NCI-H1092 (cell line): ENCODE measurements at places on chromosomes 5 and 9.

DNA sequence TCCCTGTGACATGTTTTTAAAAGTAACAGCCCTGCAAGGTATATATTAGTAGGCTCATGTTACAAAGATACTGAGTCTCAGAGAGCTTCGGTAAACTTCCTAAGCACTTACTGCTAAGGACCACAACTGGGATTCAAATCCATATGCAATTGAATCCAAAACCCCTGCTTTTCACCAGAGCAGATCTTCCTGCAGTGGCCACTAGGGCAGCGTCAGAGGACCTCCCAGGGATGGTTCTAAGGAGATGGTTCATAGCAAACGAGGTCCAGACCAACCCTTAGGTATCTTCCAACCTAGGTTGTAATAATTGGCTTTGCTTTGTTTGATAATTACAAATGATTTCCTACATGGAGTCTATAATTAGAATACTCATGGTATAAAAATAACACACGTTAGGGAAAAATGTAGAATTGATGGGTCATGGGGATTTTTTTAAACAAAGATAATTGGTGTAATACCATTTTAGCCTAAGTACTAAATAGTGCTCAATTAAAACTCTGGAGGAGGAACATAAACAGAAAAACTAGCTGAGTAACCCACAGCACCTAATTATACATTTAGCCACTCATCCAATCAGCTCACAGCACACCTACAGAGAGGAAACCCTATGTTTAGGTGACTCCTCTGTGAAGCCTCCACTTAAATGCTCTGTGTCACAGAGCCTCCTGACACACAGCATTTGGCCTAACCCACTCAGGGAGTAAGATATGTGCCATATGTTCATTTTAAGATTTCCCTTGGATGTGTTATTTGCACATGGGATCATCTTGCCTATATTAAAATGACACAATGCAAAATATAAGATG, 10.0 kb upstream of the CAST start:
- DNase-seq, result no peak

DNA sequence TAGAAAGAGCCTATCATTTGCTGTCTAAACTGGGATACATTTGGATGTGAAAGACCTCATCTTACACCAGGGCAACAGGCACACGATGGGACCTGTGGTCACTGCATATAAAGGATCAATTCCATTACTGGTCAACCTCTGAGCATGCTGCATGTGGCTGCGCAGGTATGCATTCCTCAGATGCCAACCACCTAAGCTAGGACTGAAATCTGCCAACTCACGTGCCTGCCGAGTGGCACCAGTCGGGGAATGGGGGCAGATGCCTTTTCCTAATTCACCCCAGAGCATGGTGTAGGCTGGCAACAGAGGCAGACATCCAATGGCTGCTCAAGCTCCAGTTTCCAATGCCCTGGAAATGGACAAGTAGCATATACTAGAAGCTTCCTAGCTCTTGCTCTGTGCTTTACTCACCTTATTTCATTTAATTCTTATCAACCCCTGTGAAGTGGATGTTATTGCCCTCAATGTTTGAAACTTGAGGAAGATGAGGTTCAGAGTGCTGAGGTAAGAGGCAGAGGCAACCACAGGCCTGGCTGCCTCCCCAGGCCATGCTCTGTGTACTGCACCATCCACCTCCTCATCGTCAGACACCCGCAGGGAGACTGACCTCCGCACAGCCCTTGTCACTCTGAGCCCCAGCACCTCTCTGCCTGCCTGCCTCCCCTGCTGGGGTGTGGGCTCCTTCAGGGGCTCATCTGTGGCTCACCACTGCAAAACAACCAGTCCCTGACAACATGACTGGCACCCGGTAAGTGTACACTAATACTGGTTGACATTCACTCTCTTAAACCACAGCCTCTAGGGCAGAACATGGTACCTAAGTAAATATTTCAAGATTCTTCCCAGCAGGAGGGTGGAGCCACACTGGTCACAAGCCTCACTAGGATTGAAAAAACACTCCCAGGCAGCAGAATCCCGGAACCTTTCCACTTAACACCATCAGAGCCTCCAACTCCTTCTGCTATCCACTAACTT, 228.5 kb downstream of the CRB2 start:
- DNase-seq, result no peak

DNA sequence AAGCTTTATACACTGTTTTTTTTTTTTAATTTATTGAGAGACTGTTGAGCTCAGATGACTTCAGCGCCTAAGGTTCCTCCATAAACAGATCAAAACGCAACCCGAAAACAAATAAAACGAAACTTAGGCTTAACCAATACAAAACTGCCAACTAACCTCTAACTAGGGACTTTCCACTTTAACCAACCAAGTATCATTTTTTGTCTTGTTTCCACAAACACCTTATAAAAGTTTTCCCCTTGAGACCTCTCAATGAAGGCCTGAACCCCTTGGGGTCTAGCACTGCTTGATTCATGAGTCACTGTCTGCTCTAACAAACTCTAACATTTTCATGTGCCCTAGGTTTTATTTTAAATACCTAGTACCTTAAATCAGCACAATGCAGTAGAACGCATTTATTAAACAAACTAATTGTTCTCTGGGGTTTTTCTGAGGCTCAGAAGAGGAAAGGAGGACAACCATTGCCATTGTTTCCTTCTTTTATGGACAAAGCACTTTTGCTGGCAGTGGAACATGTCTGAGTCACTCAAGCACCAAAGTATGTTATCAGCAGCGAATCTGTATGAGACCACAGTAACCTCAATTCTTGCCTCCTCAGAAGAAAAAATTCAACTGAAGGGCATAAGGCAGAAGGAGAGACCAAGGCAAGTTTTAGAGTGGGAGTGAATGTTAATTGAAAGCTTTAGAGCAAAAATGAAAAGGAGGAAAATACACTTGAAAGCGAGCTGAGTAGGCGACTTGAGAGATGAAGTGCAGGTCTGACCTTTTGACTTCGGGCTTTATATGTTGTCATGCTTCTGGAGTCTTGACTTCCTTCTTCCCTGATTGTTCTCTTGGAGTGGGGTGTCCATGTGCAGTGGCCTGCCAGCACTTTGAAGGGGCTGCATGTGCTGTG, 97.7 kb upstream of the HCN1 start:
- DNase-seq, result no peak

DNA sequence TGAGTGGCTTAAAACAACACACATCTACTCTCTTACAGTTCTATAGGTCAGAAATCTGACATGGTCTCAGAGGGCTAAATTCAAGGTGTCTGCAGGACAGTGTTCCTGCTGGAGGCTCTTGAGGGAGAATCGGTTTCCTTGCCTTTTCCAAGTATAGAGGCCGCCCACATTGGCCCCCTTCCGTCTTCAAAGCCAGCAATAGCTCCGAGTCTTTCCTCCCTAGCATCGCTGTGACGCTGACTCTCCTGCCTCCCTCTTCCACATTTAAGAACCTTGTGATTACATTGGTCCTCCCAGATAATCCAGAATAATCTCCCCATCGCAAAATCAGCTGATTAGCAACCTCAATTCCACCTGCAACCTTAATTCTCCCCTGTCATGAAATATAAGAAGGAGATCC, 81.3 kb upstream of the IER5L start:
- no peak for DNase-seq

GRCh38 chr9:131677444-131678180, 62.3 kb downstream of the RAPGEF1 start:
- no peak for DNase-seq

DNA sequence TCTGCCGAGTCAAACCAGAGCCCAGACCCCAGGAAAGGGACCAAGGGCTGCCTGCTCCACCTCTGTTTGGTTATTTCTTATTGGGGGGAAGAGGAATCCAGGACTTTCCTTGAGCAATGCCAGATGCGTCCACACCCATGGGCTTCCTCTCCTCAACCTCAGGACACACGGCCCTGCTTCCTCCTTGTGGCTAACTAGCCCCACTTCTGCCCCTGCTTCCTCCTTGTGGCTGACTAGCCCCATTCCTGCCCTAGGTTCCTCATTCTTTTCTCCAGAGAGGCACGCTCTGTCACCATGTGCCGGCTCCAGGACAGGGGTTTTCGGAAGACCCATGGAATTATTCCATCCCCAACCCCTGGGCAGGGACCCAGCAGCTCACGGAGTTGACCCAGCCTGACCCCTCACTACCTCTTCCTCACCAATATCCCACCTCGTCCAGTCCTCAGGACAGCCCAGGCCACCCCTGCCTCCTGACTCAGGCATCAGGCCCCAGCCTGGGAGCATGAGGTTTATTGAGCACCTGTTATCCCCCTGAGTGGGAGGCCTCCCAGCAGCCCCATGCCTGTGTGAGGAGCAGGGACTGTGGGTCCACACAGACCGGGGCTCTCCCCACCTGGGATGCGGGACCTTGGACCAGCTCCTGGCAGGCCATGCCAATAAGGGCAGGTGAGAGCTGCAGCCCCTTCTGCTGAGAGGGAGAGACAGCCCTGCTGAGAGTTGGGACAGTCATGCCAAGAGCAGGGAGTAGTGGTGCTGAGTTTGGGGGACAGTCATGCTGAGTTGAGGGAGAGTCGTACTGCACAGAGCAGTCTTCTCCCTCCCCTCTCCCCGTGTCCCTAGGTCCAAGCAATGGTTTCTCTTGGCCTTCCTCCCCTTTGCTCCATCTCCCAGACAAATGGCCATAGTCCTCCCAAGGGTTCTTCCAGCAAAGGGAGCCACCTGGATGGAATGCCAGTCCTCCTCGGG, 11.8 kb upstream of the FCN1 start:
- DNase-seq, result no peak

GRCh38 chr9:89604729-89605464, at the start of gene GADD45G:
TSS of gene GADD45G (plus strand) at chr9:89605012. CDS start at chr9:89605122, 110 bp downstream.
- peak; percentile 95 for DNase-seq

- no peak for DNase-seq
Observed at GRCh38 chr5:141507387-141508091, 18.7 kb downstream of the PCDHGC5 start.

DNA sequence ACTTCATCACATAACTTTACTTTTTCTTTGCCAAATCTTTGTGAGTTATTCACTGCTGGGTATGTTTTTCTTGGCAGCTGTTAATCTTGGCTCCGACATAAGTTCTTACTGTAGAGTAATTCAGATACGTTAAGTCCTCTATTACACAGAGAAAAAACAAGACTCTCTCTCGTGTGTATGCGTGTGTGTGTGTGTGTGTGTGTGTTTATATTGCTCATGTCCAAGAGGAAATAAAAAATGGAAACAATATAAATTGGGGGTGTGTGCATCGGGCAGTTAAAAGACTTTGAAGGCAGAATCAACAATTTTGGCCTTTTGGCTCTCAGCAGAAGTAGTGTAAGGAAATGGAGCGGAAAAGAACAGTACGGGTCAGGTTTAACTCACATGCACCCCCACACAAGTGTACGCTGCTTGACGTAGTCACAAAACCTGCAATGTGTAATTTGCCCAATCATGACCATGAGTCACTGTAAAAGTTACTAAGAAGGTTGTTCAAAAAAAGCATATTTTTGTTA, 67.2 kb upstream of the IFNE start:
- DNase-seq, result no peak

GRCh38 chr9:83379045-83379444, 159.2 kb downstream of the FRMD3 start:
- peak; percentile 12 for DNase-seq

GRCh38 chr5:159833088-159833487, 83.2 kb upstream of the ADRA1B start:
- DNase-seq, result no peak

DNA sequence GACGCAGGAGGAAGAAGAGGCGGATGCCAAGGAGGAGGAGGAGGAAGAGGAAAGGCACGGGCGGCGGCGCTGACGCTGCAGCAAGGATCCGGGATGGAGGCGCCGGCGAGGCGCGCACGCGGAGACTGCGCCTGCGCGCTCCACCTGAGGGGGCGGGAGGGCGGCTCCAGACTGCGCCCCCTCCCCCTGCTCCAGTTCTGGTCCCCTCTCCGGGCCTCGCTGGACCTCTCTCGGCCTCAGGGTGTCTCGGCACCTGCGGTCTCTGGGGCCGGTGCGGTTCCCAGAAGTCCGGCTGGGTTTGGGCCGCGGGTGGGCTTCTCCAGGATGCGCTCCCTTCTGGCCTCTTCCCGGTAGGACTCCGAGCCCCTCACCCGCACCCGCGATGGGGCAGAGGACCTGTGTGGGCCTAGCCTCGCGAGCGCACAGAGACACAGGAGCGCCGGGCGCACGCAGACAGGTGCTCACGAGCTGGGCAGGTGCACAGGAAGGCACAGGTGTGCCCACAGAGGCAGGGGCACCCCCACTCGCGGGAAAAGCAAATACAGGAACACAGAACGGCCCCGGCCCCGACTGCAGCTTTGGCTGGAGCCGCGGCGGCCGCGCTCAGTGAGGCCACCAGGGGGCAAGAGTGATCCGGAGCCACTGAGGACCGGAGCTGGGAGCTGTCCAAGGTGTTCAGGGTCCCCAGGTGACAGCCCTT, at the start of gene NPDC1:
TSS of gene NPDC1 (minus strand) at position 90 of the 700 bp plus-strand sequence. CDS start 188 bp downstream, outside the sequence.
- DNase-seq, result peak; percentile 63

- no peak for DNase-seq
Observed at GRCh38 chr5:78615697-78616096, 32.9 kb downstream of the LHFPL2 start.

GRCh38 chr9:13397661-13398060, 118.2 kb upstream of the MPDZ start:
- no peak for DNase-seq

GRCh38 chr9:133490201-133490681, 11.3 kb upstream of the SLC2A6 start:
- DNase-seq, result no peak

- DNase-seq, result no peak
Observed at GRCh38 chr9:120873512-120873911, 3.5 kb downstream of the PHF19 start.

DNA sequence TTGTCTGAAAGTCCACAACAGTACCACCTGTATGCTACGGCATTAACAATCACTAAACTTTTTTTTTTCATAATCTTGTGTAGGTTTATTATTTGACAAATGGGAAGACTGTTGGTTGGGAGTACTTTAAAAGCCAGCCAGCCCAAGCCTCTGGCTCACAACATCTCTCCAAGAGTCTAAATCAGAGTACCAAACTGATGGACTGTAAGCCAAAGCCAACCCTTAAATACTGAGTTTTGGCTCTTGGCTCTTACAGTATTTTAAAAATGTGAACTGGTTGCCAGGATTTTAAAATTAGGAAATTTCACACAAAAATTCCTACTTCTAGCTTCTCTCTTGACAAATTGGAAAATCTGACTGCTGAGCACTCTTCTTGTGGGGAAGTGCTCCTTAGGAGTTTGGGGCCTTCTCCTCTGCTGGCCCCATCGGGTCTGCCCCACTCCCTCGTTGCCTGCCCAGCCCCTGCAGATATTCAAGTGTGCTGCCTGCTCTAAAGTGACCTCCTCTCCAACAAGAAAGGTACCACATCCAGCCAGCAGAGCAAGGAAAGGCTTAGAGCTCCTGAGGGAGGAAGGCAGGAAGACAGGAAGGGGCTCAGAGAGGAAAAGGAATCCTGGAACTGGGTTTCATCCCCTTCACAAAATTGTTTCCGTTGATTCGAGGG, 21.8 kb upstream of the TMOD1 start:
- no peak for DNase-seq

GRCh38 chr9:107190061-107190935, 92.8 kb upstream of the RAD23B start:
- no peak for DNase-seq
